ENCODE measurements at places on chromosomes 6 and 20.

GRCh38 chr6:137904822-137905617 lies 38.0 kb downstream of the TNFAIP3 start:
- no peak for DNase-seq

- no peak for DNase-seq
Measured at GRCh38 chr20:3887876-3888620, 1.1 kb upstream of the PANK2 start.

DNA sequence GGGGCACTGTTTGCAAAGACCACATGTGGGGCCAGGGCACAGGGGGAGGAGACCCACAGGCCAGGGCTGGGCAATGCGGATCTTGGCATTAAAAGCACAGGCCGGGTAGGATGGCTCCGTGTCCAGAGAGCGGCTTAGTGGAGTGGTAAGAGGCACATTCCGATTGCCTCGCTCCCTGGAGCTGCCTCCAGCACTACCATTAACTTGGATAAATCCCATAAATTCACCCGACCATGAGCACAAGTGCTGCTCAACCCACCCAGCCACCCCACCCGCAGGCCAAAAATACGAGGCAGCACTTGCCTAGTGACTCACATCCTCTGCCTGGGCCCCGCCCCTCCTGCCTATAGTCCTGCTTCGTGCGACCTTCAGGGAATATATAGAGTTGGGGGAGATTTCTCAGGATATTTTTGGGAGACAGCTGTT lies 67.5 kb upstream of the QKI start:
- DNase-seq: no peak

DNA sequence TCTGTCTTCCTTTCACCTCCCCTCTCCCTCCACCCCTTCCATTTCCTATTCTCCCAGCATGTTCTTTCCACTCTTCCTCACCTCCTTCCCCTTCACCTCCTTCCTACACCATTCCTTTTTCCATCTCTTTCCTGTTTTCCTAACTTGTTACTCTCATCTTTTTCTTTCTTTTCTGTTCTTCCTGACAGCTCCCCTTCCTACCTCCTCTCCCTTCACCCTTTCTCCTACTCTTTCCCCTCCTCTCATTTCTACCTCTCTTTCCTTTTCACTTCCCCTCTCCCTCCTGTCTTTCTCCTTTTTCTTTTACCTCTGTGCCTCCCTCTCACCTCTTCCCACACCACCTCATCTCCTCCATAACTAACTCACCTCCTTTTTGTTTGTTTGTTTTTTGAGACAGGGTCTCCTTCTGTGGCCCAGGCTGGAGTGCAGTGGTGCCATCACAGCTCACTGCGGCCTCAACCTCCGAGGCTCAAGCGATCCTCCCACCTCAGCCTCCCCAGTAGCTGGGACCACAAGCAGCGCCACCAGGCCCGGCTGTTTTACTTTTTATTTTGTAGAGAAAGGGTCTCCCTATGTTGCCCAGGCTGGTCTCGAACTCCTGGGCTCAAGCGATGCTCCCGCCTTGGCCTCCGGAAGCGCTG lies 864 bp upstream of the ARFGEF2 start:
- DNase-seq: no peak

DNA sequence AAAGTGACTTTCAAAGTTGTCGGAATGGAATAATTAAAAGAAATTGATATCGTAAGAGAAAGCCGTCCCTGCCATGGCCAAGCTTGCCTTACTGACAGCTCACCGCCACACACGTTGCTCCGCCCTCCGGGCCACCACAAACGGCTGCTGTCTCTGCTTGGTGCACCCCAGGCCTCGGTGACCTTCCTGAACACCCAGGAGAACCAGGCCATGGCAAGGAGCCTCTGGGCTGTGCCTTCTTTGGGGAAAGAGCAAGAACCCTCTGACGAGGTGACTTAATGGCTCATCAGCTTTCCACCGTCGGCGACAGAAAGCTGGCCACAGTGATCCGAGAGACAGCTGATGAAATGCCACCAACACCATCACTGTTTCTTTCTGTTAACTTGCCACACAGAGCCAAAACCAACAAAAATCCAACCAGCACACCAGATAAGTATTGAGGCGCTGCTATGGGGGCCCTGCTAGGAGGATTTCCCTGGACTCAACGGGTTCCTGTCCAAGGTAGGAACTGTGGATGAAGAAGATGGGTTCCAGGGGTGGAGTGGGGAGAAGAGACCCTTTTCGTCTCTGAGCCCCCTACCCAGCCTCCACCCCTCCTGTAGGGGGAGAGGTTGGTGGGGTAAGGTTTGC lies 61.4 kb downstream of the NPEPL1 start:
- no peak for DNase-seq

DNA sequence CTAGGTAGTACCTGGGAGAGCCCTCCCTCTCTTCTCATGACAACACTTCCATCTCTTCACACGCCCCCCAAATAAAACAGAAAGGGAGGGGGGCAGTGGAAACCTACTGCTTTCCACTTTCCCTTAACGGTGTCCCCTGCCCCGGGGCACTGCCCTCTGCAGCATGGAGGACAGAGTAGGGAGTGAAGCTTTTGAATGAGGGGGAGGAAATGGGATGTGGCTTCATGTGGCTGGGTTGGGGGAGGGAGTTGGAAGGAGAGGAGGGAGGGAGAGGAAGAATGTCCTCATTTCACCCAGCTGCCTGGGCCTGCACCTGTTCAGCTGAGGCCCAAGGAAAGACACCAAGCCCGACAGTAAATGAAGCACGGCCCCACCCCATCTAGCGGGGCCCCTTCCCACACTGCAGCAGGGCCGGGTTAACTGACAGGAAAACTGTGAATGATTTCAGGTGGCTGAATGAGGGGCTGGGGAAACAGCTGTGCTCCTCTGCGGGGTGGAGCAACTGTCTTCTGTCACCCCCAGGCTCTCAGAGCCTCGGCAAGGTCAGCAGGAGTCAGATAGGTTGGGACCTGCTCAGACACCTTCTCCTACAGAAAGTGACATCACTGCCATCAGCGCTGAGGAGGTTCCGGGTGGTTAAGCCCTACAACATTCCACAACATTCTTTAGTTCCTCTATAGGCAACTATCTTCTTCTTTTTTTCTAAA lies 40.0 kb upstream of the TAF8 start:
- no peak for DNase-seq

DNA sequence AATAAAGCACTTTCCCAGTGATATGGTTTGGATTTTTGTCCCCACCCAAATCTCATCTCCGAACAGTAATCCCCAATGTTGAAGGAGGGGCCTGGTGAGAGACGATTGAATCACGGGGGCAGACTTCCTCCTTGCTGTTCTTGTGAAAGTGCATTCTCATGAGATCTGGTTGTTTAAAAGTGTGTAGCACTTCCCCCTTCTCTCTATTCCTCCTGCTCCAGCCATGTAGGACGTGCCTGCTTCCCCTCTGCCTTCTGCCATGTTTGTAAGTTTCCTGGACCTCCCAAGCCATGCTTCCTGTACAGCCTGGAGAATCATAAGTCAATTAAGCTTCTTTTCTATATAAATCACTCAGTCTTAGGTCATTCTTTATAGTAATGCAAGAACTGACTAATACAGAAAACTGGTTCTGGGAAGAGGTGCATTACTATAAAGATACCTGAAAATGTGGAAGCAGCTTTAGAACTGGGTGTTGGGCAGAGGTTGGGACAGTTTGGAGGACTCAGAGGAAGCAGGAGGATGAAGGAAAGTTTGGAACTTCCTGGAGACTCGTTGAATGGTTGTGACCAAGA lies 7.4 kb downstream of the EPM2A start:
- DNase-seq: no peak

DNA sequence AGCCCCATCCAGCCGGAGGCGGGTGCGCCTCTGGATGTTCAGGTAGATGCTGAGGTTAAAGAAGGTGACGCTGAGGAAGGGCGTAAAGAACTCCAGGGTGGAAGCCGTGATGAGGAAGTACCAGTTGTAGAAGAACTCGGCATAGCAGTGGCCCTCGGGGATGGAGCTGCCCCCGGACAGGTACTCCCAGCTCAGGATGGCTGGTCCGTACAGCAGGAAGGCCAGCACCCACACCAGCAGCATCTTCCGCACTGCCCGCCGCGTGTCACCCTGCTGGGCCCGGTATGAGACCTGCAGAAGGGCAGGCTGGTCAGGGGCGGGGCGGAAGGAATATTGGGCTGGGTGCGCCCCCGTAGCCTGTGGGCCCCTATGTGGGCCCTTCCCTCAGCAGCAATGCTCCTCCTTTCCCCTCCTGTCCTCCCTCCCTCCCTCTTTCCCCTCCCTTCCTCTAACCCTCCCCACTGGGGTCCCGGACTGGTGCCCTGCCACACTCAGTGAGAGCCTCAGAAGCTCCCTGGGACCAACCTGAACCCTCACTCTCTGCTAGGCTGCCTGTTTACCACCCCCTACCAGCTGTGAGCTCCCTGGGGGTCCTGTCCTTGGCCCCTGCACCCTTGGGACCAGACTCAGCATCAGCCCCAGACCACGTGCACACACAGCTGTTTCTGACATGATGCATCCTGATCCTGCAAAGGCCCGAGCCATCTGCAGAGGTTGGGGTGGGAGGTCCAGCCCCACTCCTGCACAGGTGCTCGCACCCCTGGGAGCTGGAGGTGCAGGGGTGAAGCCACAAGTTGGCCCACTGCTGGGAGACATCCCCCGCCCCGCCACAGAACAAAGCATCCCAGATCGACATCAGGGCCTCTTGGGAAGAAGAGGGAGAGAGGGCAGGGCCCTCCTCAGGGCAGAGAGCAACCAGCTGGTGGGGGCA lies 3.2 kb downstream of the HRH3 start:
- DNase-seq: no peak

DNA sequence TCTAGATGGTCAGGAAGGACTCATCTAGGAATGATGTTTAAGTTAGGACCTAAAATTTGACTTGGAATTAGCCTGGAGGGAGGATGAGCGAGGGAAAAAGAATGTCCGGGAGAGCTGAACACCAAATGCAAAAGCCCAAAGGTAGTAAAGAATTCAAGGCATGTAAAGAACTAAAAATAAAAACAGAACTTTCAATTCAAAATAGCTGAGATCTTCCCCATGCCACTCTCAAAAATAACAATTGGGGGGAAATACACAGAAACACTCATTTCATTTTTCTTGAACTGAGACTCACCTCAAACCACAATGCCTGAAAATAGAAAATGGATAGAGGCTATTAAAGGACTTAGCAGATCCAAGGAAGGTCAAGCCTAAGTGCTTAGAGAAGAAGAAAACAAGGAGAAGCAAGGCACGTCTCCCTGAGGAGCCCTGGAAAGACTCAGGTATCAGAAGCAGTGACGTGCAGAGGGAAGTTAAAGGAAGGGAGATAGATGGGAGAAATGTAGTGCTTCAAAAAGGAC lies 10.4 kb downstream of the PXT1 start:
- no peak for DNase-seq
